ENCODE measurements at places on chromosomes 12 and 14. TPM values are rescaled to one million over a fixed set of nuclear protein-coding genes. Genes with fewer than 3 reads are reported as not detected.
A peak's percentile ranks its signal among the peaks of the same experiment; 100 is the strongest.

DNA sequence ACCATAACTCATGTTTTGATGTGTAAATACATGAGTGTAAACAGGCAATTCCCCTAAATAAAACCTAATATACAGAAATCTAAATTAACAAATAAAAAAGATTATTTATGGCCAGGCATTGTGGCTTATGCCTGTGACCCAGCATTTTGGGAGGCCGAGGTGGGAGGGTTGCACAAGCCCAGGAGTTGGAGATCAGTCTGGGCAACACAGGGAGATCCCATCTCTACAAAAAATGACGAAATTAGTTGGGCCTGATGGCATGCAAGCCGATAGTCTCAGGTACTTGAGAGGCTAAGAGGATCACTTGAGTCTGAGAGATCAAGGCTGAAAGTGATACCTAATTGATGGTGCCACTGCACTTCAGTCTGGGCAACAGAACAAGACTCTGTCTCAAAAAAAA, 48.7 kb downstream of the BCAT1 start:
- DNase-seq, result no peak
- peak overlapping the region; percentile 61 for H3K4me3 ChIP-seq
- no peaks in the 10 kb centered on the region for H3K27me3 ChIP-seq
- peaks cover 47% of the 10 kb centered on the region for H3K36me3 ChIP-seq

DNA sequence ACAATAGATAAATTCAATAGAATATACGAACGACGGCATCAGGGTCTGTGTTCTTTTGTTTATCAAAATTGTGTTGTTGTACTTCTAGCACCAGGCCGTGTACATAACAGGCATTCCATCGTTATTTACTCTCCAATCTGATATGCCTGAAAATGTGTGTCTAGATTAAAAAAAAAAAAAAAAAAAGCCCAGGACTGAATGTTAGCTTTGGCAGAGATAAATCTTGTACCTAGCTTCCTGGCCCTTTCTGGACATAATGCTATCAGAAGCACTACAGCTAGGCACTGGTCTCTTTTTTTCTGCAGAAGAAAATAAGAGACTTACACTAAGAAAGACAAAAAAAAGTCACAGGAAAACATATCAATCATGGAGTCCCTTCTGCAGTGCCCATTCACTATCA, 37.0 kb downstream of the CDKL1 start:
- DNase-seq, result no peak
- no peak overlapping the region for H3K4me3 ChIP-seq
- H3K4me1 ChIP-seq, result peaks cover under 1% of the 10 kb centered on the region
- H3K27me3 ChIP-seq, result no peaks in the 10 kb centered on the region
- H3K36me3 ChIP-seq, result no peaks in the 10 kb centered on the region
- H3K27ac ChIP-seq, result no peak overlapping the region

- H3K4me1 ChIP-seq, result no peaks in the 10 kb centered on the region
- H3K27me3 ChIP-seq, result no peaks in the 10 kb centered on the region
- DNase-seq, result no peak
- H3K4me3 ChIP-seq, result no peak overlapping the region
- H3K27ac ChIP-seq, result no peak overlapping the region
Measured at GRCh38 chr12:72610342-72610741, 338.2 kb downstream of the TRHDE start.

- no peak for DNase-seq
- H3K4me3 ChIP-seq, result no peak overlapping the region
- peaks cover 5% of the 10 kb centered on the region for H3K36me3 ChIP-seq
- no peaks in the 10 kb centered on the region for H3K4me1 ChIP-seq
- H3K27ac ChIP-seq, result no peak overlapping the region
Measured at GRCh38 chr14:77574446-77575115, 41.9 kb downstream of the SPTLC2 start.

The TRPV4 gene
- total RNA-seq, result 2.9 TPM

The E2F7 gene
- 32.7 TPM for total RNA-seq

Measured in SJCRH30 (cell line).